ENCODE measurements at places on chromosomes 1 and 21.

- DNase-seq = no peak
Measured at GRCh38 chr1:48051466-48052126, 54.4 kb upstream of the TRABD2B start.

GRCh38 chr1:37954316-37954971 is 7.6 kb upstream of the INPP5B start:
- DNase-seq = no peak

GRCh38 chr1:15852036-15852827 is 4.7 kb downstream of the SPEN start:
- DNase-seq = no peak

GRCh38 chr1:168634951-168635532 is 58.6 kb downstream of the XCL1 start:
- no peak for DNase-seq

DNA sequence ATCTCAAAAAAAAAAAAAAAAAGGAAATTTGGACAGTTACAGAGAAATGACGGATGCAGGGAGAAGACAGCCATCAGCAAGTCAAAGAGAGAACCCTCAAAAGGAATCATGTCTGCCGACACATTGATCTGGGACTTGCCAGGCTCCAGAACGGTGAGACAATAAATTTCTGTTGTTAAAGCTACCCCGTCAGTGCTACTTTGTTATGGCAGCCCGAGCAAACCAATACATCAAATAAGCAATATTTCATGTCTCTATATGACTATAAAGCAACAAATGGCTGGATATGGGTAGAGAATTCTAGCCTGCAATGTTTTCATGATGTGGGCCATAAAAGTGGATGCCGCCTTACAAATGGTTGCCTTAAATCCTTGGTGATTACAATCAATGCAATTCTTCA is 23.3 kb upstream of the FAM89A start:
- DNase-seq = no peak

Measured in HuH-7.5 (cell line).